ENCODE measurements at places on chromosomes 7 and 10.

DNA sequence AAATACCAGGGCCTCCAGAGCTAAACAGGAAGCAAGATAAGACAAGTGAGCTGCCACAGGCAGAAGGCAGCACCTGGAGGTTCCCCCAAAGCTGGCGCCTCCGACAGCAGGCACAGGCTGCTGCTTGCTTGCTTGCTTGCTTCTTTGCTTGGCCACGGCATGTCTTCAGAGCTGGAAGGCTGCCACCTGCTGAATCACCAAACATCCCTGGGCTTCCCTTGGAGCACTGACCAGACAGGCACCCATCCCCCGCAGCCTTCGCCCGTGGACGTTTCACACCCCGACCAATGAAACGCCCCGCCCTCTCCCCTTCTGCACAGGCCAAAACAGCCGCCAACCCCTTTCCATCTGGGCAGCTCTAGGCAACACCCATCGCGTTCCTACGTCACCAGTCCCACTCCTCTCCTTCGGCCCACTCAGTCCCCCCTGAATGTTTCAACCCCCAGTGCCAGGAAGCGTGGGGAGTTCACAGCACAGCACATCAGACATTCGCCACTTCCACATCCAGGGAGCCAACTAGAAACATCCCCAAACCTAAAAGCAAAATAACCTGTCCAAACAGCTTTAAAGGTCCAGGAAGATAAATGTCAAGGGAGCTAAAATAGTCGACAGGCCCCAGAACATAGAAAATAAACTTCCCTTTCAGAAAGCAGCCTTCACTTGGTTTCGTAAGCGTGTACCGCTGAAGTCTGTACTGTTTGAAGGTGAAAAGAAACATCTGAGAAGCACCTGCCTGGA, 1.6 kb downstream of the SGMS1 start:
- DNase-seq, result peak; percentile 93

- no peak for DNase-seq
Observed at GRCh38 chr10:15265558-15265957, 97.1 kb upstream of the NMT2 start.

- DNase-seq, result no peak
Observed at GRCh38 chr7:30526163-30526562, 21.5 kb upstream of the GGCT start.

GRCh38 chr7:128209229-128210035, 31.6 kb upstream of the LEP start:
- DNase-seq, result peak; percentile 62

GRCh38 chr10:81192221-81192788, 654.6 kb downstream of the SH2D4B start:
- DNase-seq, result no peak

GRCh38 chr7:77765481-77765880, 32.8 kb downstream of the TMEM60 start:
- DNase-seq, result no peak

DNA sequence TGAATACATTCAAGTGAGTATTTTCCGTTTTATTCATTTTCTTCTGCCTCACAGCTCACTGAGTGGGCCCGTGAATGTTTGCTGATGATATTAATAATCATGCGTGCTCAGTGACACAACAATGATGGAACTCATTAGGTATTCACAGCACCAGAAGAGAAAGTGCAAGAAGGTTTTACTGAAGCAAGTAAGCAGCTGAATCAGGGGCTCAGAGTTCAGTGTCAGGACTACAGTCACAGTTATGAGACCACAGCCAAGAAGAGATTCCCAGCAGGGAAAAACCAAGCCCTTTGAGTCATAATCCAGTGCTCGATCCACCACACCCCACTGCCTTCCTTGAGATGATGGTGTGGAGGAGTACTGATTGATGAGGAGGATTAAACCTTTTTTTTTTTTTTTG, 247.4 kb downstream of the KIAA1217 start:
- peak; percentile 82 for DNase-seq

- DNase-seq, result peak; percentile 34
Observed at GRCh38 chr7:80771523-80771922, 133.1 kb downstream of the CD36 start.

GRCh38 chr7:83519240-83519639, 129.7 kb downstream of the SEMA3E start:
- DNase-seq, result peak; percentile 25

- DNase-seq, result no peak
Observed at GRCh38 chr10:130326954-130327353, 190.8 kb downstream of the GLRX3 start.

- no peak for DNase-seq
Observed at GRCh38 chr7:20063644-20064043, 153.5 kb downstream of the MACC1 start.

GRCh38 chr10:36492590-36493515, 632.5 kb upstream of the ANKRD30A start:
- peak; percentile 84 for DNase-seq

DNA sequence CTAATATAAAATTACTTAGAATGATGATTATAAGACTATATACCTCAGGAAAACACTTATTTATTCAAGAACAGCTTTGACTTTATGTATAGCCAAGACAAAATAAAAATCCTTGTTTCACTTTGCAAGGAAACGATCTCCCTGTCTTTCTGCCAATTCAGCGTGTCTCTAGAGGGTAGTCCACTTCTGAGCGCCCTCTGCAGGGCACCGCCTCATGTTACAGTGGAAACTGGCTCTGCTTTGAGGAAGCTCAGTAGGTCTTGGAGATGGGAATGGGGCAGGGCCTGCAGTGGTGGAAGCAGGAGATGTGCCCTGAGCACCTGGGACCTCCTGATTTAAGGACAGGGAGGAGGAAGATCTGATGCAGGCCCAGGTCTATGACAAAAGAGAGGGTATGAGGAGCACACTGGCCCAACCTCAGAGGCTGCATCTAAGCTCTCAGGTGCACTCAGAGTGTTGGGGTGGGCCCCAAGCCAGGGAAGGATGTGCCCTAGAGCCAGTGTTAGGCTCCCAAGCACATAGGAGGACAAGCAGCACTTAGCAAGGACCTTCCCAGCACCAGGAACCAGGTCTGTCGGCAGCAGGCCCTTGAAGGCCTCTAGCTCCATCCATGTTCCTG, 481.0 kb downstream of the TNS3 start:
- DNase-seq, result peak; percentile 68

DNA sequence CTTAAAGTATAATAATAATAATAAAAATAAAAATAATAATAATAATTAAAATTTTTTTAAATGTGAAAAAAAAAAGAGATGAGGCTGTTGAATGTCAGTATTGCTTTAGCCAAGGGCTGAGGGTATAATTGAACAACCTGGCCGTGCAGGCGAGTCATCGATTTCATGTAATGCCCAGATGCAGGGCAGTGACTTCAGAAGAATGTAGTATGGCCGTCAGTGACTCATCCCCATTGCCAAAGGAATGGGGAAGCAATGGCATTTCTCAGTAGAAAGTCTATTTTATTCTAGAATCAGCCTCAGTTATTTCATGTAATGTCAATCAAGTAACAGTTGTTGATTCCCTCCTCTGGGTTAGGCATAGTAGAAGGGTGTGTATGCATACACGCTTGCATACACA, 516.4 kb downstream of the GLRX3 start:
- DNase-seq, result no peak

DNA sequence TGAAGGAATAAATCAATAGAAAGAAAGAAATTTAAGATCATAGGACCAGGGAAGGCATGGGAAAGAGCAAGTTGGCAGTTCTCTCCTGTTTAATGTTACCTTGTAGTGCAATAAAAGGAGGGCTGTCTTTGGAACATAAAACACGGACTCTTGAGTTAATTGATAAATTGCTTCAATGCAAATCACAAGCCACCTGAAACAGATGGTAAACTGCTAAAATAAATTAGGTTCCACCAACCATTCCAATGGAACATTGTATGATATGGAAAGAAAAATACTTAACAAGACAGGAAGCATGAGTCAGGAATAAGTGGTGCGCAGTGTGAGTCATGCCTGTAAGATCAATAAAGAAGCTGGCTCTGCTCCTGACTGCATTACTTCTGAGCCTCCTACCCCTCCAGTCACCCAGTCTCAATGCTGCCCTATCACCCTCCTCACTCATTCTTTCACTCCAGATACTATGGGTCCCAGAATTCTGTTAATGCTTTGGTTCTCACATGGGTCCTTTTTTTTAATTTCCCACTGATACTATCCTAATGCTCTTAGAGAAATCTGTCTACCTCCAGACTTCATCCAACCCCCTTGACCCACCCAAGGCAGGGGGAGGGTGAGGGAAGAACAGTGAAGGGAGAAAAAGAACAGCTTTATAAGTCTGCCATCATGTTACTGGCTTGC, 78.9 kb downstream of the LRRC17 start:
- peak; percentile 97 for DNase-seq
